ENCODE measurements at places on chromosomes 4 and X.

GRCh38 chrX:47174376-47174775 is 19.3 kb upstream of the UBA1 start:
- no peaks in the 10 kb centered on the region for H3K27me3 ChIP-seq
- H3K4me3 ChIP-seq = no peak overlapping the region
- no peaks in the 10 kb centered on the region for H3K4me1 ChIP-seq
- no peak overlapping the region for H3K27ac ChIP-seq
- H3K36me3 ChIP-seq = peaks cover 6% of the 10 kb centered on the region
- DNase-seq = no peak

DNA sequence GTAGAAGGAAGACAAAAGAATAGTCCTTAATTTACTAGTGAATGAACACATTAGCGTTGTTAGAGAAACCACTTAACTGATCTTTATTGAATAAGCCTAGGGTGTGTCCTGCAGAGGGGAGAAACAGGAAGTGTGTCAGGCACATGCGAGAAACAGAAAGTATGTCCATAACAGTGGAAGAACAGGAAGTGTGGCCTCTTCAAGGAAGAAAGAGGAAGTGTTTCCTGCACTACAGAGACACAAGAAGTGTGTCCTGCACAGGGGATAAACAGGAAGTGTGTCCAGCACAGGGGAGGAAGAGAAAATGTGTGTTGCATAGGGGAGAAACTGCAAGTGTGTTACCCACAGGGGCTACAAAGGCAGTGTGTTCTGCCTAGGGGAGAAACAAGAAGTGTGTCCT is 539.6 kb upstream of the PRKX start:
- no peak overlapping the region for H3K27ac ChIP-seq
- no peaks in the 10 kb centered on the region for H3K36me3 ChIP-seq
- H3K4me3 ChIP-seq = no peak overlapping the region
- no peak for DNase-seq
- no peaks in the 10 kb centered on the region for H3K4me1 ChIP-seq

GRCh38 chr4:170030121-170030520 is 3.9 kb upstream of the MFAP3L start:
- no peak overlapping the region for H3K27ac ChIP-seq
- no peaks in the 10 kb centered on the region for H3K36me3 ChIP-seq
- DNase-seq = no peak

- no peaks in the 10 kb centered on the region for H3K36me3 ChIP-seq
- H3K4me3 ChIP-seq = no peak overlapping the region
- no peak for DNase-seq
- no peaks in the 10 kb centered on the region for H3K4me1 ChIP-seq
- H3K27ac ChIP-seq = no peak overlapping the region
These were observed 110.0 kb downstream of the HS6ST2 start for GRCh38 chrX:132848296-132848970.

DNA sequence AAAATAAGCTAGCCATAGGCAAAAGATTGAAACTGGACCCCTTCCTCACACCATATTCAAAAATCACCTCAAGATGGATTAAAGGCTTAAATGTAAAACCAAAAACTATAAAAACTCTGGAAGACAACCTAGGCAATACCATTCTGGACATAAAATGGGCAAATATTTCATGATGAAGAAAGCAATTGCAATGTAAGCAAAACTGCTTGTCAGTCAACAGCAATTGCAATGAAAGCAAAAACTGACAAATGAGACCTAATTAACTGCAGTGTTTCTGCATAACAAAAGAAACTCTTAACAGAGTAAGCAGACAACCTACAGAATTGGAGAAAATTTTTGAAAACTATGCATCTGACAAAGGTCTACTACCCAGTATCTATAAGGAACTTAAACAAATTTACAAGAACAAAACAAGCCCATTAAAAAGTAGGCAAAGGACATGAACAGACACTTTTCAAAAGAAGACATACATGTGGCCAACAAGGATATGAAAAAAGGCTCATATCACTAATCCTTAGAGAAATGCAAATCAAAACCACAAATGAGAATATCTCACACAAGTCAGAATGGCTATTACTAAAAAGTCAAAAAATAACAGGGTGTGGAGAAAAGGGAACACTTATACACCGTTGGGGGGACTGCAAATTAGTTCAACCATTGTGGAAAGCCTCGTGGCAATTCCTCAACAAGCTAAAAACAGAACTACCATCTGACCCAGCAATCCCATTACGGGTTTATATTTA is 46.7 kb downstream of the CFAP299 start:
- H3K36me3 ChIP-seq = no peaks in the 10 kb centered on the region
- H3K27me3 ChIP-seq = no peaks in the 10 kb centered on the region
- H3K4me1 ChIP-seq = no peaks in the 10 kb centered on the region
- no peak overlapping the region for H3K4me3 ChIP-seq
- no peak for DNase-seq

DNA sequence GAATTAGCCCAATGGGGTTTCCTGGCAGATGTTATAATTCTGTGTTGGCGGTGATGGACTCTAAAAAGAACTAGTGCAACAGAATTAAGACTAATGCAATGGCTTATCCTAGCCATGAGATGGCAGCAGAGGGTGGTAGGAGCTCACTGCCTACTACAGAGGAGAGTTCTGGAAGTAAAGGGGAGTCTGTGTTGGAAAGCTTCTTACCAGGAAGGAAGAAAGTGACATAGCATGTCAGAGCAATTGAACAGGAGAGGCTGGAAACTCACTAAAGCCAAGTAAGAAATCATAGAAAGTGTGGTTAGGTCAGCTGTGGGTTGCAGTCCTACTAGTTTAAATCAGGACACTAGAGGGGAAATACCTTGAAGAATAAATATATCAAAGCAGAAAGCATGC is 6.3 kb upstream of the TRPC5OS start:
- peak; percentile 22 for DNase-seq
- no peak overlapping the region for H3K4me3 ChIP-seq
- H3K4me1 ChIP-seq = no peaks in the 10 kb centered on the region
- no peaks in the 10 kb centered on the region for H3K36me3 ChIP-seq
- no peak overlapping the region for H3K27ac ChIP-seq

GRCh38 chr4:52052475-52052780 is 1.3 kb downstream of the SPATA18 start:
- H3K4me3 ChIP-seq = no peak overlapping the region
- H3K4me1 ChIP-seq = peaks cover 9% of the 10 kb centered on the region
- no peaks in the 10 kb centered on the region for H3K27me3 ChIP-seq
- H3K36me3 ChIP-seq = no peaks in the 10 kb centered on the region
- H3K27ac ChIP-seq = no peak overlapping the region
- DNase-seq = no peak

GRCh38 chrX:136665258-136665900 is 17.4 kb downstream of the CD40LG start:
- H3K27ac ChIP-seq = no peak overlapping the region
- H3K4me1 ChIP-seq = no peaks in the 10 kb centered on the region
- no peak overlapping the region for H3K4me3 ChIP-seq
- no peaks in the 10 kb centered on the region for H3K27me3 ChIP-seq
- no peaks in the 10 kb centered on the region for H3K36me3 ChIP-seq

DNA sequence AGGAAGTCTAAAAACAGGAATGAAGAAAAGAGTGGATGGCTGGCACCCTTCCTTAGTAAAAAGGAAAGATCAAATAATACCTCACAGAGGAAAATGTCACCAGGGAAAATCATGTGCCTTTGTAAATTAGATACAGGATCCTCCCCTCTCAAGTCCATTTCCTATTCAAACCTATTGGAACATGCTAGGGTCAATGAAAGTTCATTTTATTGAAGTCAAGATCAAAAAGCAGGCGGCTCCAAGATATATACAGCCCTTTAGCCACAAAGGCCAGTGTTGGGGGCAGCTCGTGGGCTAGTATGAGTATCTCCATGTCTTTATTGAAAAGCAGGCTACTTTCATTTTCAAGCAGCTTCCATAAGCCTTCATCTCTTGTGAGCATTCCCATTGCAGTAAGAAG is 141.1 kb downstream of the QDPR start:
- DNase-seq = no peak
- no peak overlapping the region for H3K27ac ChIP-seq
- H3K27me3 ChIP-seq = no peaks in the 10 kb centered on the region
- H3K4me3 ChIP-seq = no peak overlapping the region

GRCh38 chr4:145847764-145848163 is 90.9 kb downstream of the ZNF827 start:
- no peak for DNase-seq
- H3K4me3 ChIP-seq = no peak overlapping the region
- no peaks in the 10 kb centered on the region for H3K27me3 ChIP-seq
- H3K27ac ChIP-seq = no peak overlapping the region
- no peaks in the 10 kb centered on the region for H3K4me1 ChIP-seq

GRCh38 chr4:9835430-9835829 is 54.0 kb downstream of the DRD5 start:
- DNase-seq = no peak
- H3K36me3 ChIP-seq = no peaks in the 10 kb centered on the region
- H3K27me3 ChIP-seq = no peaks in the 10 kb centered on the region
- no peaks in the 10 kb centered on the region for H3K4me1 ChIP-seq
- H3K27ac ChIP-seq = no peak overlapping the region

All from body of pancreas (tissue), 4 donors.